ENCODE measurements at places on chromosomes 11 and 22. TPM values are rescaled to one million over a fixed set of nuclear protein-coding genes. Genes with fewer than 3 reads are reported as not detected.

DNA sequence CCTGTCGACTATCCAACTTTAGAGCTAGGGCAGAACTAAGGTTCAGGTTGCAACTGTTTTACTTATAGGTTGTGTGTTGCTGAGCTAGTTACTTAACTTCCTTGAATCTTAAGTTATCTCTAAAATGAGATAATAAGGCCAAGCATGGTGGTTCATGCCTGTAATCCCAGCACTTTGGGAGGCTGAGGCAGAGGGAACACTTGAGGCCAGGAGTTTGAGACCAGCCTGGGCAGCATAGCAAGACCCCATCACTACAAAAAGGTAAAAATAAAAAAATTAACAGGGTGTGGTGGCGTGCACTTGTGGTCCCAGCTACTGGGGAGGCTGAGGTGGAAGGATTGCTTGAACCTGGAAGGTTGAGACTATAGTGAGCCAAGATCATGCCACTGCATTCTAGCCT is 2.1 kb downstream of the ACCS start:
- no peak overlapping the region for H3K4me3 ChIP-seq
- no peaks in the 10 kb centered on the region for H3K27me3 ChIP-seq
- H3K27ac ChIP-seq, result no peak overlapping the region

GRCh38 chr11:19241260-19242178 is 774 bp upstream of the E2F8 start:
- H3K4me1 ChIP-seq, result peaks cover 30% of the 10 kb centered on the region
- H3K27me3 ChIP-seq, result peaks cover 44% of the 10 kb centered on the region
- peak; percentile 91 for DNase-seq
- no peaks in the 10 kb centered on the region for H3K36me3 ChIP-seq
- no peak overlapping the region for H3K27ac ChIP-seq
- H3K4me3 ChIP-seq, result peak overlapping the region; percentile 80

DNA sequence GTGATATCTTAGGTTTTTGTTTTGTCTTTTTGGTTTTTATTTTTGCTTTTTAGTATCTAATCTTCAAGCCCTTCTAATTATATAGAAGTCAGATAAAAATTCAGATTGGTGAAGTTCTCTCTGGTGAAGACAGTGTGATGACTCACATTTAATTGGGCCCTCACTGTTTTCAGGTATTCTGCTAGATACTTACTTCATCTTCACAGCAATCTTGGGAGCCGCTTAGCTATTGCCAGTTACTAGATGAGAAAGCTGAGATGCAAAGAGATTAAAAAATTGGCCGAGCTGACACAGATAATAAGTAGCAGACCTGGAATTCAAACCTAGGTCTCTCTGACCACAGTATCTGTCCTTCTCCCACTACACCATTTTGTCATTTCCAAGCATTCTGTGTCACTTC is 75.0 kb downstream of the PPP2R1B start:
- H3K4me1 ChIP-seq, result peaks cover 4% of the 10 kb centered on the region
- no peak for DNase-seq
- no peak overlapping the region for H3K27ac ChIP-seq
- H3K27me3 ChIP-seq, result no peaks in the 10 kb centered on the region
- no peak overlapping the region for H3K4me3 ChIP-seq

DNA sequence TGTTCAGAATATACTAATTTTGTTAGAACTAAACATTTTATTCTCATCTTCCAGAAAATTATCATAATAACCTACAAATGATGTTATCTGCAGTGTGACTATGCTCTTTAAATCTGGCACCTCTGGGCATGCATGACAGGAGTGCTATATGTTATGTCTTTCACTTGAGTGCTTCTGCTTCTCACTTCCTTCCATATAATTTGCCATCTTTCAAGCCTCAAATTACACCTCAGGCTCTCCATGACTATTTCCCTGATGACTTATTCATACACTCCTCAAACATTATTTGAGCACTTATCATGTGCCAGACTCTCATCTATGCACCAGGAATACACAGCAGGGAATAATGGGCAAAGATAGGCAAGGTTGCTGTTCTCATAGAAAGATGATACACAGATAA is 219.3 kb upstream of the POU2AF2 start:
- H3K4me3 ChIP-seq, result no peak overlapping the region
- DNase-seq, result no peak
- no peaks in the 10 kb centered on the region for H3K4me1 ChIP-seq
- H3K36me3 ChIP-seq, result no peaks in the 10 kb centered on the region
- H3K27ac ChIP-seq, result no peak overlapping the region
- H3K27me3 ChIP-seq, result no peaks in the 10 kb centered on the region

- peaks cover 60% of the 10 kb centered on the region for H3K4me1 ChIP-seq
- peaks cover 5% of the 10 kb centered on the region for H3K36me3 ChIP-seq
- DNase-seq, result peak; percentile 77
- no peak overlapping the region for H3K4me3 ChIP-seq
Observed at GRCh38 chr22:19889951-19890350, 35.3 kb upstream of the GNB1L start.

DNA sequence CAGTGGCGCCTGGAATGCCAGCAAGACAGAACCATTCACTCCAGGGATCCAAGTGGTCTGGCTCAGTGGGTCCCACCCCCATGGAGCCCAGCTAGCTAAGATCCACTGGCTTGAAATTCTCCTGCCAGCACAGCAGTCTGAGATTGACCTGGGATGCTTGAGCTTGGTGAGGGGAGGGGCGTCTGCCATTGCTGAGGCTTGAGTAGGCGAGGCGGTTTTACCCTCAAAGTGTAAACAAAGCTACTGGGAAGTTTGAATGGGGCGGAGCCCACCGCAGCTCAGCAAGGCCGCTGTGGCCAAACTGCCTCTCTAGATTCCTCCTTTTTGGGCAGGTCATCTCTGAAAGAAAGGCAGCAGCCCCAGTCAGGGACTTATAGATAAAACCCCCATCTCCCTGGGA is 125.7 kb upstream of the DDI1 start:
- DNase-seq, result no peak
- no peak overlapping the region for H3K4me3 ChIP-seq
- no peaks in the 10 kb centered on the region for H3K27me3 ChIP-seq
- H3K4me1 ChIP-seq, result peaks cover 22% of the 10 kb centered on the region

DNA sequence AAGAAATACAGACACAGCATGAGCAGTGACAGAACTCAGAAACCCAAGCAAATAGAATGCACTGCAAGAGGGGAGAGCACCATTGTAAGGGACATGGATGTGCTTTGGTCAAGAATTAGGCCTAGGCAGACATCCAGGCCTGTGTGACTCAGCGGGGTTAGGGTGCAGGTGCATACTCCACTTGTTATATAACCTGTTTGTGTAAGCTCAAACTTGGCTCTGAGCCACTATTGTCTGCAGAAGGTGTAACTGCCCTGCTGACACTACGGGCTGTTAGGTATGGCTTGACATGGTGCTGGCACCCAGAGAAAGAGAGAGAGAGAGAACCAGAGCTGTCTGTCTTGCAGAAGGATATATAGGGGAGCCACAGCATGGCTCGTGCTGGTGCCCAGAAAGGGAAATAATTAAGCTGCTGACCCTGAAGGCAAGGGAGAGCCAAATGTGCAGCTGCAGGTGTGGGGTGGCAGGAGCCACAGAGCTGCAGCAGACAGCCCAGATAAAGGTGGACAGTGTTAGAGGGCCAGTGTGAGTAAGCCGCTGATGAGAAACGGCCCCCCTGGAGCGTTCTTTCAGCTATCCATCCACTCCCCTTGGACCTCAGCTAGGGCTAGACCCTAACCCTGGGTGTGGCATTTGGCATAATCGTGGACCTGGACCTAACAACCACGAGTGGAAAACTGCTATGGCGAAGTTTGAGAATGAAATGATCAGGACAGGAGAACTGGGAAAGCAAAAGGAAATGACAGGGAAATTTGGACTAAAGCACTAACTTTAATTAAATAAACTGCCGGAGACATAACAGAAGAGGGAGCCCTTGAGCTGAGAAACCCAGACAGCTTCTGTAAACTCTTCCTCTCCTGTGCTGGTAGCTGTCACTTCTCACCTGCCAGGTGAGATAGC is 253.0 kb upstream of the CCDC179 start:
- H3K4me1 ChIP-seq, result no peaks in the 10 kb centered on the region
- no peaks in the 10 kb centered on the region for H3K27me3 ChIP-seq
- H3K36me3 ChIP-seq, result no peaks in the 10 kb centered on the region
- no peak overlapping the region for H3K27ac ChIP-seq

DNA sequence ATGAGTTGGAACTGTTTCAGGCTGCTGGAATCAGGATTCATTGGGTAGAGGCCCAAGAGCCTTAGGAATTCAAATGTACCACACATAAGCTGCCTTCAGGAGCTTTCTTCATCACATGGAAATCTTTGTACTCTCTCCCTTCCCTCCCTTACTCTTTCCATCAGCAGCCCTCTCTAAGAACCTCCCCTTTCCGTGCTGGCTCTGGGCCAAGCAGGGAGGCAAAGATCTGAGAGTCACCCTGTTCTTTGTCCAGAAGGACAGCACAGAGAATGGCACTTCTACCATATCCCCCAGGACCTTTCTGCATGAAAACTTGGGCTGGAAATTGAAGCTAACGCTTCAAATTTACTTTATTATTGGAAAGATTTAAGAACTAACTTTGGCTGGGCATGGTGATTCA is 20.7 kb upstream of the TPBGL start:
- no peaks in the 10 kb centered on the region for H3K27me3 ChIP-seq
- no peaks in the 10 kb centered on the region for H3K4me1 ChIP-seq
- H3K27ac ChIP-seq, result no peak overlapping the region
- no peak overlapping the region for H3K4me3 ChIP-seq
- H3K36me3 ChIP-seq, result no peaks in the 10 kb centered on the region

DNA sequence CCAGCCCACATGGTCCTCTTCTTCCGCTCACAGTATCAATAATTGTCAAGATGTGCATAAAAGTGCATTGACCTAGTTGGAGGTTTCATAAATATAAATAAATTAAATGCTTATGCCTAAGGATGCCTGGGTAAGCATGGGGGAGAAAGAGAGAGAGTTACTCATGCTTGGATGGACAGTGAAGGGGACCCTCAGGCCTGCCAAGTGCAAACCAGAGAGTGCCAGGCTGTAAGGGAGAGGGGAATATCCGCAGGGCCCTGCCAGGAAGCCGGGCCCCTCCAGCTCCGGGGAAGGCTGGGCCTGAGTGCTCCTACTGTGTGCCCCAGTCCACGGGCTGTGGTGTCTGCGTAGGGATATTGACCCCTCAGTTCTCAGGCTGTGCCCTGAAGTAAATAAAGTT is 214.6 kb downstream of the DSCAML1 start:
- no peaks in the 10 kb centered on the region for H3K27me3 ChIP-seq
- peak; percentile 24 for DNase-seq
- no peak overlapping the region for H3K4me3 ChIP-seq
- H3K27ac ChIP-seq, result no peak overlapping the region

- DNase-seq, result no peak
- no peaks in the 10 kb centered on the region for H3K4me1 ChIP-seq
- no peaks in the 10 kb centered on the region for H3K27me3 ChIP-seq
- H3K36me3 ChIP-seq, result no peaks in the 10 kb centered on the region
- H3K27ac ChIP-seq, result no peak overlapping the region
Observed at GRCh38 chr11:45736424-45736823, 68.5 kb upstream of the SLC35C1 start.

GRCh38 chr11:118641397-118642019 is 34.1 kb downstream of the PHLDB1 start:
- no peaks in the 10 kb centered on the region for H3K4me1 ChIP-seq
- no peak overlapping the region for H3K27ac ChIP-seq
- H3K27me3 ChIP-seq, result no peaks in the 10 kb centered on the region
- no peak overlapping the region for H3K4me3 ChIP-seq
- H3K36me3 ChIP-seq, result peaks cover 100% of the 10 kb centered on the region

DNA sequence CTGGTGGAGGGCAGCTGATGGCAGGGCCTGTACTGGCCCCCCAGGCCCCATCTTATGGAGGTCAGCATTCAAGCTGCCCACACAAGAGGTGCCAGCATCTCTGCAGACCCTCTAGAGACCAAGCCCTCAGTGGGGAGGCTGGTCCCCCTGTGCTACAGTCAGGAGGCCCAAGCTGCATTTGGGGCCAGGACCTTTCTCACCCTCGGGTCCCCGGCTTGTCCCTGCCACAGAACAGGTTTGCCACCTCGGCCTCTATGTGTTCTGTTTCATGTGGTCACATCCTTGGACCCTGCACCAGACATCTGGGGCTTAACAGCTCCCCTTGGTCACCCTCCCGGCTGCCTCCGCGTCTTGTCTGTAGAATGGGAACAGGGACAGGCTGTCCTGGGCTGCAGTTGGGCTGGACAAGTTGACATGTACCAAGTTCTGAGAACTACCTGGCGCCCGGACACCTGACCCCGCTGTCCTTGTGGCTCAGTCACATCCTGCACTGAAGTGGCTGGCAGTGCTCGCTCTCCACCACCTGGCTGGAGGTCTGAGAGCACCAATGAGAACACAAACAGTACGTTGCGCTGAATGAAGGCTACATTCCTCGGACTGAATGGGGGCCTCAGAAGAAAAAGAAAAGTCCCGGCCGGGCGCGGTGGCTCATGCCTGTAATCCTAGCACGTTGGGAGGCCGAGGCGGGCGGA is 2.7 kb upstream of the PLXNB2 start:
- H3K27ac ChIP-seq, result peak overlapping the region; percentile 63
- H3K4me1 ChIP-seq, result peaks cover 80% of the 10 kb centered on the region
- peak; percentile 75 for DNase-seq
- no peaks in the 10 kb centered on the region for H3K27me3 ChIP-seq

- no peak for DNase-seq
- no peaks in the 10 kb centered on the region for H3K27me3 ChIP-seq
- H3K4me1 ChIP-seq, result no peaks in the 10 kb centered on the region
- H3K27ac ChIP-seq, result no peak overlapping the region
Observed at GRCh38 chr11:21465203-21465602, 727.7 kb upstream of the ANO5 start.

DNA sequence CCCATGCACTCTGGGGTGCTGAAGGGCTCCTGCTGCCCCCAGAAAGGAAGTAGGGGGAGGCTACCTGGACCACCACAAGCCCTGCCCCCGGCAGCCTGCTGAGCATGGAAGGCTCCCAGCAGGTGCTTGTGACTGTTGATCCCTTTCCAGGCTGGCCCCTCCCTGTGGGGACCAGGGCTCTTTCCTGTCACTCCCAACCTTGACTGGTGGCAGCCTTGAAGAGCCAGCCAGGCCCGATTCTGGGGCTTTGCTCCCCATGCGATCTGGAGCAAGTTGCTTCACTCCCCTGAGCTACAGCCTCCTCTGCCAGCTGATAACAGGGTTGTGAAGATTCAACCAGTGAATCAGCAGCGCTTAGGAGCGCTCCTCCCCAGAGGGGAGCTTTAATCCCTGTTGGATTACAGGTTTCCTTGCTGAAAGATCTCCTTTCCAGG is 4.6 kb upstream of the CST6 start:
- peaks cover 30% of the 10 kb centered on the region for H3K36me3 ChIP-seq
- H3K27me3 ChIP-seq, result peaks cover 9% of the 10 kb centered on the region
- DNase-seq, result no peak
- no peak overlapping the region for H3K27ac ChIP-seq
- H3K4me1 ChIP-seq, result peaks cover 12% of the 10 kb centered on the region
- H3K4me3 ChIP-seq, result no peak overlapping the region

Gene DEUP1
- not detected for total RNA-seq

Gene GAS2
- total RNA-seq, result 1.7 TPM

Gene SLC7A4
- total RNA-seq, result not detected

Gene KRTAP5-8
- not detected for total RNA-seq

Gene SMC1B
- not detected for total RNA-seq

Gene OR10D3
- total RNA-seq, result not detected

Gene HEPACAM
- not detected for total RNA-seq
